Hindlimb muscle (tissue), 1 donor: ENCODE measurements at places on chromosomes 5 and 9. TPM values are rescaled to one million over a fixed set of nuclear protein-coding genes. Genes with fewer than 3 reads are reported as not detected.

The BTNL9 gene
- polyA plus RNA-seq = 29.1 TPM

- DNase-seq = no peak
Observed at GRCh38 chr9:135924628-135925338, 17.4 kb upstream of the CAMSAP1 start.

- DNase-seq = no peak
Observed at GRCh38 chr5:31113101-31113500, 80.4 kb upstream of the CDH6 start.

GRCh38 chr9:98571643-98572042, 137.1 kb downstream of the GABBR2 start:
- no peak for DNase-seq

The SLC36A2 gene
- polyA plus RNA-seq = 0.49 TPM
